Right lung (tissue), 10 donors: ENCODE measurements at places on chromosomes 5 and 9.

GRCh38 chr9:85716031-85716877, 25.5 kb downstream of the AGTPBP1 start:
- DNase-seq: no peak

DNA sequence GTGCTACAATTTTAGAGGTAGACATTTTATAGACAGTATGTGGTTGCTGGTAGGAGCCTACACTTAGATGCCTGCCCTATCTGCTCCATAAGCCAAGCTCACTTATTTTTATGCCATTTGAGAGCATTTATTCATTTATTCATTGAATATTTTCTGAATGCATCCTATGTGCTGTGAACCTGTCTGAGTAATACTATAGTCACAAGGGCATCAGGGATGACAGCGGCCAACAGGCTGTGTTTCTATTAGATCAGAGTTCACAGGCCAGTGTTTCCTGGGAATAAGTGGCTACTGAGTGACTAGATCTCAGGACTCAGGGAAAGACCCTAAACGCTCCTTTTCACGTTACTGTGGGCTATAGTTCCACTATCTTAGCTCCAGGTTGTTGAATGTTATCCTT, 235.2 kb upstream of the MSX2 start:
- no peak for DNase-seq

- DNase-seq: no peak
These were observed 164.5 kb upstream of the RGS7BP start for GRCh38 chr5:64341340-64341739.

DNA sequence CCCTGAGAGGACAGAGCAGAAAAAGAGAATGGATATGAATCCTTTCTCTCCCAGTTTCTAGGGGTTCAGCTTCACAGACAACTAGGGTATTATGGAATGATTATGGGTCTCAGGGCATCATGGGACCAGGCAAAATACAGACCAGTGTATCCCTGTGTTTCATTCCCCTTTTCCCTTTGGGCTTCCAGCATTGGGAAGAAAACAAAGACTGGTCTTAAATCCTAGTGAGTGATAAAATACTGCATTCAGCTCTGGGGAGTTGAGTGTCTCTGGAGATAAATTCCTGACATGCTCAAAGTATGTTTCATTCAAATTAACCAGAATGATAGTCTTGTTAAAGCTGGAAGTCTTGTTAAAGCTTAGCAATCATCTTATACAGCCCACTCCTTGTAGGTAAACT, 2.4 kb upstream of the POU4F3 start:
- DNase-seq: no peak

- DNase-seq: no peak
These were observed 7.5 kb downstream of the CD74 start for GRCh38 chr5:150404941-150405816.

GRCh38 chr9:127974769-127975261, 6.0 kb downstream of the EEIG1 start:
- no peak for DNase-seq

DNA sequence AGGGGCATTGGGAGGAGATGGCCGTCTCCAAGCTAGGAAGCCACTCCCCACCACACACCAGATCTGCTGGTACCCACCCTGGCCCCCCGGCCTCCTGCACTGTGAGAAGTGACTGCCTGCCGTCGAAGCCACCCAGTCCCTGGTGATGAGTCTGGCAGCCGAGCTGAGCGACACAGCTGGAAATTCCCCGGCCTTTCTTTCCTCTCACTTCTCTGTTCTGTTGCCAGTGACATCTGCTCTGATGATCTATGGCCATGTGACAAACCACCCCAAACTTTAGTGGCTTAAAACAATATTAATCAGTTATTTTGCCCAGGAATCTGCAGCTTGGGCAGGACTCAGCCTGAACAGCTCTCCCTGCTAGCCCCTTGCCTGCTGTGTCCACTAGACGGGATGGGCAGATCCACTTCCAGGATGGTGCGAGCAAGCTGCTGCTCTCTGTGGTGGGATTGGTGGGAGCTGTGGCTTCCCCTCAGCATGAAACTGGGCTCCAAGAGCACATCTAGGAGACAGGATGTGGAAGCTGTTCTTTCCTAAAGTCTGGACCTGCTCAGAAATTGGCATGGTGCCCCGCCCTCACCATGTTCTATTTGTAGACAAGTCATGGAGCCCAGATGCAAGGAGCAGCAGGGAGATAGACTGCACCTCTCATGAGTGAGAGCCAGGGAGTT, 211.2 kb downstream of the GADD45G start:
- DNase-seq: no peak

DNA sequence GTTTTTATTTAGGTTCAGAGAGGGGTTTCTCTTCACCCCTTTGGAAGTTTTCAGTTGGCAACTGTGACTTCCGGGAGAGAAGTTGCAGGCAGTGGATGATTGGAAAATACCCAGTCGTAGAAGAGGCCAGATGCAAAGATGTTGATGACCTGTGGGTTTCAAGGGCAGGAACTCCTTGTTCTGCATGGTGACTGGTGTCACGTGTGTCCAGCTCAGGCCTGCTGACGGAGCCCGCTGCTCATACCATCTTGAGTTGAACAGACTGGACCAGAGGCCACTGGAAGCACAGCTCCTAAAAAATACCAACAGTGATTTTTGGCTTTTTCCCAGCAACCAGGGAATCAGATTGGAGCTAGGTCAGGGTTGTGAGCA, 243.9 kb upstream of the KLF4 start:
- DNase-seq: no peak

GRCh38 chr9:4792054-4792571, 631 bp upstream of the RCL1 start:
- DNase-seq: no peak

GRCh38 chr5:142023836-142024235, 11.0 kb upstream of the GNPDA1 start:
- DNase-seq: no peak

DNA sequence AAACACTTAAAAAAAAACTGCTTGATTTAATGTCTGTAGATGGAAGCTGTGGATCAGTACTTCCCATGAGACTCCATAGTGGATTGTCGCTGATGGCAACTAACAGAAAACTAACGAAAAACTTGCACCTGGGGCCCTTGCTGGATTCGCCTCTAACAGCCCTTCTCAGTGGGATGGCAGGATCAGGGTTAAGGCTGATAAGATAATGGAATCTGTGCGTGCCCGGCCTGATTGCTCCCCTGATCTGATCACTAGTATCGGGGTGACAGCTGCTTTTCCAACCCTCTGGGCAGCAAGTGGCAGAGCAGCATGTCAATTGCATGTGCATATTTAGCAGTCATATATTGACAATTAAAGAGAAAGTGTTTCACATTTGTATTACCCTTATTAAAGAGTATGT, 185.8 kb upstream of the ELAVL2 start:
- no peak for DNase-seq

GRCh38 chr9:93592008-93592642, 15.7 kb downstream of the PHF2 start:
- no peak for DNase-seq

DNA sequence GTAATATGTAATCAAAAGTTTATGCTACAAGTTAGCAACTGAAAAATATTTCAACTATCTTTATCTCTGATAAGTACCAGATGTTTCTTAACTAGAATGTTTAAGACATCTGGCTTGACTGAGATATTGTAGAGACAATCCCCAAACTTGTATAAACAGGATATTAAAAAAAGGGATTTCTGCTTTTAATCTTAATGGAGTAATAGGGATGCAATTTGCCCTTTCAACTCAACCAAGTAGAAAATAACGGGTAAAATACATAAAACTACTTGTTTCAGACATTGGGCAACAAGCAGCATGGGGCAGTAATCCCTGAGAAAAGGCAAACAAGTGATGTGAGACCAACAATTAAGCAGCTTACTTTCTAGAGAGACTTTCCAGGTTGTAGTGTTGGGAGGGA, 9.4 kb upstream of the ADAMTS12 start:
- peak; percentile 49 for DNase-seq

DNA sequence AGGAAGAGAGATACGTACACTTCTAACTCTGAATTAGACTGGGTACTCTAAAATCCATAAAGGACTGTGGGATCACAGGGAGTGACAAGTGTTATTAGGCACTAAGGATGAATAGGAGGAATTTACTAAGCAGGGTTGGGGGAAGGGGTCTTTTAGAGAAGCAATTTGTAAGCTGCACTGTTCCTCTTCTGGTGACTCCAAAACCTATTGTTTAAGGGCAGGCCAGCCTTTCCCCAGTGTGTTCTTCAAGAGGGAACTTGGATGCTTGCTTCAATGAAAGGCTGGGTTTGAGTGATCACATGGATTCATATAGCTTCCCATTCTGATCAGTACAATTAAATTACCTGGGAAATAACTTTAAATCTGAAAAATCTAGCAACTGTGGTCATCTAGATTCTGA, 71.8 kb downstream of the STX17 start:
- DNase-seq: no peak

- DNase-seq: no peak
These were observed 4.9 kb downstream of the AK6 start for GRCh38 chr5:69364414-69364813.

- DNase-seq: no peak
These were observed 259.7 kb upstream of the ZNF608 start for GRCh38 chr5:125006011-125006685.

GRCh38 chr9:1117439-1117838, 67.3 kb downstream of the DMRT2 start:
- no peak for DNase-seq

GRCh38 chr9:99445920-99446319, 223.8 kb downstream of the SEC61B start:
- no peak for DNase-seq

- DNase-seq: no peak
These were observed 125.3 kb upstream of the ABCA1 start for GRCh38 chr9:105053209-105053652.

DNA sequence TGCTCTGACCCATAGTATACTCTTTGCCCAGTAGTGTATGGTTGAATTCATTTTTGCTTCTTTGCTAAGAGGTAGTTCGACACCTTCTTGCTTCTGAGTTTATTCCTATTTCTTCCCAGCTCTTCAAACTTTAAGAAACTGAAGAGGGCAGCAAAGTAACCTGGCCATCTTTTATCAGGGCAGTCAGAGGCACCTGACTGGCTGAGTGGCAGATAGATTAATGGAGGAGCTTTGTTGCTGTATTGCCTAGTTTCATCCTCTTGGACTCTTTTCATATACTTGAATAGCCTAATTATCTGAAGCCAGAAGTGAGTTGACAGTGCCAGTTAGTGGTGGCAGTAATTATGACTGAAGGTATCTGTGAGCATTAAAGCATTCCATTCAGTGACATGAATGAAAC, 82.5 kb downstream of the UHRF2 start:
- DNase-seq: no peak

- no peak for DNase-seq
These were observed 3.8 kb downstream of the CAVIN4 start for GRCh38 chr9:100581661-100582060.

- DNase-seq: no peak
These were observed 18.9 kb downstream of the TRIP13 start for GRCh38 chr5:911601-912000.

- DNase-seq: no peak
These were observed 24.9 kb downstream of the FRMPD1 start for GRCh38 chr9:37675661-37676060.

DNA sequence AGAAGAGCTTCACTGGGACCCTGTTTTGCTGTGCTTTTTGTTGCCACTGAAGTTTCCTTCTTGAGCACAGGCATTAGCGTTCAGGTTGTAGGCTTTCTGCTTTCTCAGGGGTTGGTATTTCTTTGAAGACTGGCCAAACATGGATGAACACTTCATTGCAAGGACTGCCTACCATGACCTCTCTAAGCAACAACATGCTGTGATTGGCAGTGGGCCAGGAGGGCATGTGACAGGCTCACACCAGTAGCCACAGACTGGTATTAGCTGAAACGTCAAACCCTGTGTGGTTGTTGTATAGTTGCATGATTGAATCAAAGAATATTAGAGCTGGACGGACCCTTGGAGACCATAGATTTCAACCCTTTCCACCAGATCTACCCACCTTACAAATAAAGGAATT, 20.0 kb upstream of the MLANA start:
- peak; percentile 10 for DNase-seq

DNA sequence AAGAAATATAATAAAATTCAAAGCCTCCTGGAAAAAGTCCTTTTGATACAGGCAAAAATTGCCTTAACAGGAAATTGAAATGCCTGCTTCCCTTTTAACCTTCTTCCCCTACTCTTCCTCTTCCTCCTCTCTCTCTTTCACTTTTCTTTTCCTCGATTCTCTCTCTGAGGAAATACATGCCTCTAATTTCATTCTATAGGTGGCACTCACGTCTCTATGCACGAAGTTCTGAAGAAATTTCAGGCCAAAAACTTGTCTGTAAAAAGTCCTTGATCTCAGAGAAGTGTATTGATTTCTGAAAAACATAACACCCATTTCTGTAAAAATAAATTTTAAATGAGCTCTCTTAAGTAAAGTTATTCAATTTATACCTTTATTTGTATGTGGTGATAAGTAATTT, 371.7 kb upstream of the IRX4 start:
- DNase-seq: peak; percentile 2

DNA sequence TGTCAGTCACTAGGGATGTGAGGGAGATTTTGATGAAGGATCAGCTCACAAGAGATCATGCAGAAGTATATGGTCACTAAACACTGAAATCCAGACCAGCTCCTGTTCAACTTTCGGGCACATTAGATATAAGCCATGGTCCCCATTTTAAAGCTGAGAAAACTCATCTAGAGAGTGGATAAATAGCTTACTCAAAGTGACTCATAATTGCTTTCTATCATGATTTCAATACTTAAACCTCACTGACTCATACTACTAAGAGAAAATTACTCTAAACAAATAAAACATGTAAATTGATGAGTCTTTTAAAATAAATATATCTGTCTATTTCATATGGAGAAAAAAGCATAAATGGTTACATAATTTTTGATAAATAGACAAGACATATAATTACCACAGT, 567.7 kb downstream of the TLR4 start:
- no peak for DNase-seq

GRCh38 chr5:24110004-24110615, 534.7 kb downstream of the CDH10 start:
- DNase-seq: peak; percentile 8
